ENCODE measurements at places on chromosomes 16 and 17. TPM values are rescaled to one million over a fixed set of nuclear protein-coding genes. Genes with fewer than 3 reads are reported as not detected.

DNA sequence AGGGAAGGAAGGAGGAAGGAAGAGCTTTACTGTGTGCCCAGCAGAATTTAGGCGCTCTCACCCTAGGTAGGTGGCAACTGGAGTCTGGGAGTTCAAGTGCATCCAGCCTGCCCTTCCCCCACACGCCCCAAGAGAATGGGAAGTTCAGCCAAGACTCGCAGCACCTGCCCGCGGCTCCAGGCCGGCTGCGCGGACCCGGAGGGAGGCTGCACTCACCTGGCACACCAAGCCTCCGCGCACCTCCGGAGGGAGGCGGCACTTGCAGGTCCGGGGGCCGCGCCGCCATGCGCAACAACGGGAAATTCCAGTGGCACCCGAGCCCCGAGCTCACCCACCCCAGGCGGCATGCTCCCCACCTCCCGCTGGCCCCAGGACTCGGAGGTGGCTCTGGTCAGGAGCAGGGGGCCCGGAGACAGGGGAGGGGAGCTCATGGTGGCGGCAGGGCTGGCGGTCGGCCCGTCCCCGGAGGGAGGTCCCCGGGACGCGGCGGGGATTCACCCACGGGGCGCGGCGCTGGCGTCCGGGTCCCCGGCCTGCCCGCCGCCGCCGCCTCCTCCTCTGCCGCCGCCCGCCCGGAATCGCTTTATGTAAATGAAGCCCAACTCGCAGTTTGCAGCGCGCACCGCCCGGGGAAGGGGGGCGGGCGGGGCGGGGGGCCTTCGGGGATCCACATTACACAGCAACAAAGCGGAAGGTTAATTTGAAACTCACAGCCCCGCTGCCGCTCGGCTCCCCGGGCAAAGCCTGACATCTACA is at the start of gene ZFHX3:
Gene ZFHX3, minus strand, starts transcription at position 593 of the 756 bp plus-strand sequence. CDS start 87,983 bp downstream, outside the sequence.
- no peaks in the 10 kb centered on the region for H3K27me3 ChIP-seq
- peak within 1 kb of the TSS; percentile 86 for H3K27ac ChIP-seq
- peak; percentile 75 for DNase-seq
- no peaks in the 10 kb centered on the region for H3K36me3 ChIP-seq

DNA sequence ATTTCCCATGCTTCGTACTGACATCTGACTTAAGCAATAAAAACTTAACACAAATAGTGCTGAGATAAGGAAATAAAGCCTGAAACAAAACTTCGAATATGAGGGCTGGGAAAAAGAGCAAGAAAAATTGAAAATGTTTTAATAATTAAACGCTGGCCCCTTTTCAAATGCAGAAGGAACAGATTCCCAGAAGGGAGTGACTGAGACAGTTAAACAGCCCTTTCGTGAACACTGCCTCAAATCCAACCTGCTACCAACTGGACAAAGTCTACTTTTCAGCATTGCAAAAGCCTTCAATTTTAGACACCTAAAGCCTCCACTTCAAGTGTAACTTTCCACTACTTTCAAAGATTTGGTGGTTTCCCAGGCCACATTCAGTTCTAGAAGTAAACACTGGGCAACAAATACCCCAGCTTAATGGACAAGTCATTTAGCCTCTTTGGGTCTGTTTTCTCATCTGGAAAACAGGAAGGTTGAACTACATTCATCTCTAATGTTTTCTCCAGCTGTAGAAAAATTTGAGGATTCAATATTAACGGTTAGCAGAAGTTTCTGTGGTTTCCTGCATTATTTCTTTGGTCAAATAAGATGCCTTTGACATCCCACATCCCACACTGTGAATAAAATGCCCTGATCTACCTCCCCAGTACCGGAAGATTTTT is 11.8 kb downstream of the RFFL start:
- no peaks in the 10 kb centered on the region for H3K27me3 ChIP-seq
- peak overlapping the region; percentile 65 for H3K27ac ChIP-seq
- peaks cover 20% of the 10 kb centered on the region for H3K4me1 ChIP-seq
- no peak for DNase-seq

GRCh38 chr17:76635659-76636360 is 7.7 kb downstream of the ST6GALNAC1 start:
- DNase-seq: no peak
- H3K4me1 ChIP-seq: no peaks in the 10 kb centered on the region
- H3K27ac ChIP-seq: no peak overlapping the region
- no peaks in the 10 kb centered on the region for H3K36me3 ChIP-seq
- no peak overlapping the region for H3K4me3 ChIP-seq

DNA sequence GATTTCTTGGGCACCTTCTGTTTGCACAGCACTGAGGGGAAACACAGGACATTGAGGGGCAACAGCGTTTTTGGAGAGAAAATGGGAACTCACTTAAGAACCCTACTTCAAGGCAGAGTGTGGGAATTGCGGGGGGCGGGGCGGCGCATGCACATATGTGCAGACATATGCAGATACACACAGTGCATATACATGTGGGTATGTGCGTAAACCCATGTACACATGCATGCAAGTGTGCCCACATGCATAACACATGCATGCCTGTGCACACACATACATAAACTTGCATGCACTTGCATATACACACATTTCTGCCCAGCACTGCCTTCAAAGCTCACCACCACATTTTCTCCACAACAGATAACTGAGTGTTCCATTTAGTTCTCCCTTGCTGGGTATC is 32.4 kb downstream of the NLRC5 start:
- peaks cover 47% of the 10 kb centered on the region for H3K4me1 ChIP-seq
- DNase-seq: no peak
- no peak overlapping the region for H3K4me3 ChIP-seq
- H3K27ac ChIP-seq: no peak overlapping the region

DNA sequence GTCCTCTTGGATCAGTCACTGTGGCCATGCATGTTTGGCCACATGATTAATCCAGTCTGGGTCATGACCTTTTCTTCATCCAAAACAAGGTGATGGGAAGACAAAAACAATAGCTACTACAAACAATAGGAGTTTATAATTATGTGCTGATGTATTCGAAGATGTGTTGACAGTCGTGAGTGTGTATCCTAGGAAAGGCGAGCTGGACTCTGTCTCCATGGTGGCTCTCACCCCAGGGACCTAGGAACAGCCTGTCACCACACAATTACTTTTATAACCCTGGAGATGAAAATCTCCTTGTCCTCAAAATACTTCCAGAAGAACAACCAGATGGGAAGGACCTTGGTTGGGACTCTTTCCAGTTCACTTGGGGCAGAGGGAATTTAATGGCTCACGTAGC is 9.8 kb upstream of the PLK1 start:
- DNase-seq: no peak
- no peak overlapping the region for H3K4me3 ChIP-seq
- no peaks in the 10 kb centered on the region for H3K4me1 ChIP-seq
- no peak overlapping the region for H3K27ac ChIP-seq

- peak; percentile 94 for DNase-seq
- H3K4me3 ChIP-seq: no peak overlapping the region
- H3K27me3 ChIP-seq: no peaks in the 10 kb centered on the region
- H3K4me1 ChIP-seq: peaks cover 44% of the 10 kb centered on the region
- H3K36me3 ChIP-seq: no peaks in the 10 kb centered on the region
Measured at GRCh38 chr16:89395150-89396142, 94.9 kb downstream of the ANKRD11 start.

DNA sequence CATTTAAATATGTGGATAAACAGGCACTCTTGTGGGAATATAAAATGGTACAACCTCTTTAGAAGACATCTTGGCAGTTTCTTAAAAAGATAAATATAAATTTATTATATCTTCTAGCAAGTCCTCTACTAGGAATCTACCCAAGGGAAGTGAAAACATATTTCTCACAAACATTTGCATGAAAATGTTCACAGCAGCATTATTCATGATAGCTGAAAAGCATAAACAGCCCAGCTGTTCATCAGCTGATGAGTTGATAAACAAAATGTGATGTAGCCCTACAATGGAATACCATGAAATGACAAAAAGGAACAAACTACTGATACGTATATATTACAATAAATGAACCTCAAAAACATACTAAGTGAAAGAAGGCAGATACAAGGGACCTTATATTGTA is 12.0 kb downstream of the DGKE start:
- DNase-seq: no peak
- peaks cover 10% of the 10 kb centered on the region for H3K4me1 ChIP-seq
- no peak overlapping the region for H3K27ac ChIP-seq
- H3K4me3 ChIP-seq: no peak overlapping the region

GRCh38 chr17:9684955-9685621 is 39.8 kb downstream of the USP43 start:
- no peaks in the 10 kb centered on the region for H3K27me3 ChIP-seq
- no peaks in the 10 kb centered on the region for H3K4me1 ChIP-seq
- no peak overlapping the region for H3K4me3 ChIP-seq
- no peak overlapping the region for H3K27ac ChIP-seq

DNA sequence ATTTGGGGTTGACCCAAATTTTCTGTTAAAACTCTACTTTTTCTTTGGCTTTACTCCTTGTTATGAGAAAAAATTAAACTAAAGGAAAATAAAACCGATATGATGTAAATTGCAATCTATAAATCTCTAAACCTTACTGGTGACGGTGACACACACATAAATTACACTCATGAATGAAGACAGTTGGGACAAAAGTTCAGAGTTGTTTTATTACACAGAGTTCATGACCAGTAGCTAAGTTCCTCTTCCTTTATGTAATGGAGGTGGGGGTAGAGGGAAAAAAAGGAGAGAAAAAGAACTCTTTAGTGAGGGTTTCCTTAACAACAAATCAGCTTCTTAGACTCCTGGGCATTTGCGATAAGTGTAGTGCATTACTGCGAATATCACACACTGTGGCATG is 220.7 kb downstream of the KCNJ2 start:
- H3K27me3 ChIP-seq: no peaks in the 10 kb centered on the region
- H3K36me3 ChIP-seq: no peaks in the 10 kb centered on the region
- no peak for DNase-seq
- H3K4me3 ChIP-seq: no peak overlapping the region

DNA sequence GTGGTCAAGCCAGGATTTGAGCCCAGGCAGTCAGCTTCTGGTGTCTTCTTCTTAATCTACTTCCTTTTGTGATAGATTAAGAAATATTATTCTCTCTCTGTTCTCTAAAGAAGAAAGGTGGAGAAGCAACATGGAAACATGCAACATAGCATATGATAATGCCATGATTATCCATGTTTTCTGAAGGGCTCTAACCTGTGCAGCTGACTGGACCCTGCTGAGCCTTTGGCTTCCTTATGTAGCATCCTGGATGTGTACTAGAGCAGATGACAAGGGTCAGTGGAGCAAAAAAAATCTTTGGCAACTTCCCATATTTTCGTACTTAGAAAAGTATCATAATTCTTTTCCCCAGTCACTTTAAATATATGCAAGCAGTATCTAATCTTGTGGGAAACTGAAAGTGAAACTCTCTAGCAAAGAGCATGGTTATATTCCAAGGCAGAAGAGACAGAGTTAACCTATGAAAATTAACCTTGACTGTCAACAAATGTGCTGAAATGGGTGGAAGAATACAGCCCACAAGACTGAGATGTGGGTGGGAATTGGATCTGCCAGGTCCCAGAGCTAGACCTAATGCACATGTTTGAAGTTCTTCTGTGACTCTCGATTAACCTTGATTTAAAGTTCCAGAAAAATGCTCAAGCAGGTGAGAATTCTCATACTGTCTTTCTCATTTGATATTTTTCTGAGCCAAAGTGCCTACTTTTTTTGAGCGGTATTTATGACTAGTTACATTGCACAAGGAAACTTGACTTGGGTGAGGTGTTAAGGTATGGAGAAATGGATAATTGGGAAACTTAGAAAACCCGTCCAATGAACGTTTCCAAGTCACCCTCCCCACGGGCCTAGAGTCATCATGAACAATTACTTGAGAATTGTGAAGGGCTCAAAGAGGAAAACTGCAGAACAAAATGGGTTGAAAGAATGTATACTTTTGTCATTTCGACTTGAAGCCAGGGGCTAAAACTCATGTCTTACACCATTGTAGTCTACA is 248.6 kb downstream of the FTO start:
- no peaks in the 10 kb centered on the region for H3K36me3 ChIP-seq
- no peak overlapping the region for H3K27ac ChIP-seq
- peaks cover 13% of the 10 kb centered on the region for H3K4me1 ChIP-seq
- H3K4me3 ChIP-seq: no peak overlapping the region

DNA sequence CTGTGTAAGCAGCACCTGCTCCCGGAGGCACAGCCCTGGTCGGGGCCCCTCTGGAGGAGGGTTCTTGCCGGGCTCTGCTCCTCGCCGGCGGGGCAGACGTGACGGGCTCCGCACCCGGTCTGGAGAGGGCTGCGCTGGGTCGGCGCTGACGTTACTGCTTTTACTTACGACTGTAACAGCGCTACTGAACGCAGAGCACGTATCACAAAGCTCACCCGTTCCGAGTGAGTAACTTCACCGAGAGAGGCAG is 1.3 kb upstream of the RAB40C start:
- H3K4me3 ChIP-seq: peak overlapping the region; percentile 71
- H3K36me3 ChIP-seq: peaks cover under 1% of the 10 kb centered on the region
- DNase-seq: peak; percentile 59
- peak overlapping the region; percentile 96 for H3K27ac ChIP-seq
- no peaks in the 10 kb centered on the region for H3K27me3 ChIP-seq

DNA sequence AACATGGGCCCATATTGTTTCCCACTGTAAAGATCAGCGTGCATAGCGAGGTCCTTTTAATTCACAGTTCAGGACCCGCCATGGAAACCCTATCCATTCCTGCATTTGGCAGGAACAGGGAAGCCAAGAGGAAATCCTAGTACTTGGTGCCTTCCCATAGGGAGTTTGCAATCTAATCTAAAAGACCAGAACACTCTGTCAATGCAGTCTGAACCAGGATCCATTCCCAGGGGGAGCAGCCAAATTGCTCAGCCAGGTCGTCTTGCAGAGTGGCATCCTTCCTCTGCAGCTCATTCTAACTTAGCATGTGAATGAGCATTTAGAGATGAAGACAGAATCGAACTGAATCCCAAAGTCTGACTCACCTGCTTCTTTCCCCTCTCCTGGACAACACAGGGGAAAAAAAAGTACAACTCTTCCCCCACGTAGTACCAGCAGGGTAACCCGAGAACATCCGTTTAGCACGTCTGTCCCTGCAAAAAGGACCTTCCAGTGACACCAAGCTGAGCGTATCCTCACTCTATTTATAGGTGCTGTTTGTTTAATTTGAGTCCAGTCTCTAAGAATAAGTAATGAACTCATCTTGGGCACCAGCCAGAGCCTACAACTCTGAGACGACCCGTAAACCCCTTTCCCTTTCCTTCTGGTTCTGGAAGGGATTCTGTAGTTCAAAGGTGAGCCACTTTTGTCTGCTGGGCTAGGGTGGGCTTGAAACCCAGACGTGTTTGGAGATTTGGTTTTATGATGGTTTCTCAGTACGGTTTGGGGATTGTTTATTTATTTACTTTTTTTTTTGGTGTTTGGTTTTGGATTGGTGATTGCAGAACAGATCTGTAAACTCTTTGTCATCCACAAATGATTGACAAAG is 74.5 kb downstream of the ERCC4 start:
- no peaks in the 10 kb centered on the region for H3K27me3 ChIP-seq
- H3K4me1 ChIP-seq: no peaks in the 10 kb centered on the region
- H3K27ac ChIP-seq: no peak overlapping the region
- DNase-seq: peak; percentile 9
- no peak overlapping the region for H3K4me3 ChIP-seq

GRCh38 chr16:4377573-4378154 is 6.0 kb downstream of the VASN start:
- no peaks in the 10 kb centered on the region for H3K27me3 ChIP-seq
- no peak for DNase-seq

BAIAP2 gene
- 58.4 TPM for polyA plus RNA-seq

SCNN1B gene
- polyA plus RNA-seq: 3.6 TPM

PRSS33 gene
- 0.75 TPM for polyA plus RNA-seq

CSH2 gene
- 0.20 TPM for polyA plus RNA-seq

ACSM5 gene
- polyA plus RNA-seq: 0.68 TPM

CFAP97D1 gene
- polyA plus RNA-seq: not detected

FOXO3B gene
- polyA plus RNA-seq: 5.2 TPM

Measured in left lung (tissue), 14 donors.